ENCODE measurements at places on chromosomes 6 and 20.

DNA sequence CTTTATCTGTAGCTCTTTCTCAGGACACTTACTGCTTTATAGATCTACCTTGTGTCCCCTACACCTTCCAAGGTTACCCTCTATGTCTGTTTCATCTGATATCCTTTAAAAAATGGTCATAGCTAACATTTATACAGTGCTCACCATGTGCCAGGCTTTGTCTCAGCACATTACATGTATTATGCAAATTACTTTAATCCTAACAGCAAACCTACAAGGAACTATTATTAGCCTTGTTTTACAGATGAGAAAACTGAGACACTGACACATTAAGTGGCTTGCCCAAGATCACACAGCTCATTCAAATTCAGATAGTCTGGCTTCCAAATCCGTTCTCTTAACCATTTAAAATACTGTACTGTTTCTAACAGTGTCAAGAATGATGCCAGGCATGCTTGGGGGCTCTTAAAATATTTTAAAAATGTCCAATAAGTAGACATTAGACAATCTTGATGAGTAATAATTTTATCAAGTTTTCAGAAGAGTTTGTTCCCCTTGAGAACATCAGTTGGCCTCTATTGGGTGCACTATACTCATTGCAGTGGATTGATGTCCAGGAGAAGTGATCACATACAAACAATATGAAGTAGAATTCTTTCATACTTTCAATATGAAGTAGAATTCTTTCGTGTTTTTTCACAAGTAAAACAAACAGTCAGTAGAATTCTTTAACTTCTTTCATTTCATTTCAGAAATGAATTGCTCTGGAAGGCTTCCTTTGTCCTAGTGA lies 69.6 kb downstream of the DNAH8 start:
- DNase-seq: no peak

DNA sequence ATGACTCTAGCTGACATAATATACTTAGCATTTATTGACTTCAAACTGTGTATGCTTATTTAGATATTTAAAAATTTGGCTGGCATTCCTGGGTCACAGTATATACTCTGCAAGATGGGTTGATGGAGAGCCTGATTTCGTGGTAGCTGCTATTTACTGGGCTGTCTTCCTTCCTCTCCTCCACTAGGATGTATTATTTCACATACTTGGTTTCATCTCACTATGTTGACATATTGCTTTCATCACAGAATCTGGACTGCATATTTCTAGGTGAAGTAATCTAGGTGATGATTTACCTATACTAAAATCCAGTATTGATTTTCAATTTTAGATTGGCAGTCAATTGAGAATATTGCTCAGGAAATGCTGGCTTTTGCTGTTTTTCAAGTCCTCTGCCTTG lies 15.7 kb downstream of the AFDN start:
- no peak for DNase-seq

DNA sequence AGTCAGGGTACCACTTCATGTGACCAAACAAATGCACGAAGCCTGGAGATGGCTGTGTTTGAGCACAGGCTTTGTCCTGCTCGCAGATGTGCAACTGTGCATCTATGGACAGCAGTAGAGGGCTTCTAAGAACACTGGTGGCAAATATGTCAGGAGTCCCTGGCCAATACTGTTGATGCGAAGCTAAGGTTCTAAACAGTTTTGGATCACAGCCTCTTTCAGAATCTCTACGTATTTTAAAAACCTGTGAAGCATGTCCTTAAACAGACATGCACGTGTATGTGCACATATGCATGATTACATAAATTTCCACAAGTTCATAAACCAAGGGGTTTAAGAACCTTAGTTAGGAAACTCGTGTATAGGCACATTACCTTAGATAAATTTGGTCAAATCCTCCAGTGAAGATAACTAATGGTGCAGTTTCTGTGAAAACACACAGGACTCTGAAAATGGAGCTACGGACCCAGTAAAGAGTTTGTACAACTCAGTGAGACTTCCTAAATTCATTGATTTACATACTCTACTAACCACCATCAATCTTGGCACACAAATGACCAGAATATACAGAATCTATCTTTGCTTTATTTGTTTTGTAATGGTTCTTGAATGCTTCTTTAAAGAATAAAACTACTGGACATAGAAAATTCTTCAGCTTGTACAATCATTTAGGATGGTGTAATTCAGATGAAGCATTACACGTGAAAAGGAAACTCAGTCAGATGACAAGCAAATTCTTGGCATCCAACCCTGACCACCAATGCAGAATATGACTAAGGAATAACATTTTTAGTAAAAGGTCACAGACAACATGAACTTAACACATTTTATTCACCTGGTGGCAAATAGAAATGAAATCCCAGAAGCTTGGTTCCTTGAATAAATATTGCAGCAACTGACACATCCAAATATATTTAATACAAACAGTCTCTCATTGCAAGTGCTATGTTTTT lies 27.4 kb downstream of the KCNQ5 start:
- no peak for DNase-seq

DNA sequence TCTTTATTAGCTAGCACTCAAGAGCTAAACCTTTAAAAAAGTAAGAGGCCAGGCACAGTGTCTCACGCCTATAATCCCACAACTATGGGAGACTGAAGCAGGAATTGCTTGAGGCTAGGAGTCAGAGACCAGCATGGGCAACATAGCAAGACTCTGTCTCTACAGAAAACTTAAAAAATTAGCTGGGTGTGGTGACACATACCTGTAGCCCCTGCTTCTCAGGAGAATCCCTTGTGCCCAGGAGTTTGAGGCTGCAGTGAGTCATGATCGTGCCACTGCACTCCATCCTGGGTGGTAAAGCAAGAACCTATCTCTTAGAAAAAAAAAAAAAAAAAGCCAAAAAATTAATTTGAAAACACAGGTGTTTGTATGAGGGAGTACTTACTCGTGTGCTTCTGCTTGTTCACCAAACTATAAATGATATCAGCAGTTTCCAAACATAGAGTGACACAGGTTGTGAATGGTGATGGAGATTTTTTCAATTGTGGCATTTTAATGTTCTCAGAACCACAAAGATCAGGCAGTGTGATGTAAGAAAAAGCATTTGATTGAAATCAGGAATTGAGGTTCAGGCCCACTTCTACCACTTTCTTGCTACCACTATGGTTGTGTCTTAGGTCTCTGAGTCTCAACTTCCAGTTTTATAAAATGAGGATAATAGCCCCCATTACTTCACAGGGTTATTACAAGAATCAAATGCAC lies 104.9 kb downstream of the FOXO3 start:
- DNase-seq: no peak

DNA sequence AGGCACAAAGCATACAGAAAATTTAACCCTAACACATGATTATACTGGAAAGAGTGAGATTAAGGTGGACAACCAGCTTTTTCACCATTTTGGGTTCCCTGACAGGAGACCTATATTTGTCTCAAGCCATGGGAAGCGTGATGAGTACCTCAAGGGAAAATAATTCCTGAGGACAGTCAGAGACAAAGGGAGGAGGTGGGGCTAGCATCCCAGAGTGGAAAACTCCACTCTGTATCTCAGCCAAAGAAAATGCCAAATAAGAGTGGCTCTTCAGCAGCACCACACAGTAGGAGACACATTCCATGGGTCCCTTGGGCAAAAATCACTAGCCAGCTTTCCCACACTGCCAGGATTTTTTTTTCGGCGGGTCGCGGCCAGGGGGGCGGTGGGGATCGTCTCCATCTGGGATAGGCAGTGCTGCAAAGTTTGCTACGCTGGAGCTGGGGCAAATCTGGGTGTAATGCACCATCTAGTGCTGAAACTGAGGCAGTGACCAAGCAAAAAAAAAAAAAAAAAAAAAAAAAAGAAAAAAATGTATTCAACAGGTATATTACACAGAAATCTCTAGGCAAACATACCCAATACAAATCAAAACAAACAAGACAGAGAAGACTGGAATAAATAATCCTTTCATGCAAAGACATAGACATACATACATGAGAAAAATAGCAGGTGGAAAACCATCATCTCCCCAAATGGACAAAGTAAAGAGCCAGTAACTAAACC lies 77.3 kb upstream of the SLC35F1 start:
- no peak for DNase-seq

DNA sequence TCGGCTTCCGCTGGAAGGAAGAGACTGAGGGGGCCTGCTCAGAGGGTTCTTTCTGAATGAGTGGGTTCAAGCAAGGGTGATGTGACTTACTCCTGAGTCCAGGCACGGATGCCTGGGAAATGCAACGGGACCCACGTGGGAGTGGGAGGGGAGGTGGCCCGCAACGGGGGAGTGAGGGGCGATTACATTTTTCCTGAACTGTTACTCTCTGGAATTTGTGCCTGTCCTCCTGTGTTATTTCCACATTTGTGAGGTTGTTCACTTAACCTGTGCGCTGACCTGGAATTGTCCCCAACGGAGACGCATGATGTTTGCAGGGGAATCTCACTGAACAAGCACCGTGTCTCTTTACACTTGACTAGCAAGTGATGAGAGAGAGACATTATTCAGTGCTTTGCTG lies 209.4 kb downstream of the CDH4 start:
- DNase-seq: no peak

All from CD4-positive, alpha-beta T cell treated with Interleukin-15 for 1 hour (primary cell).